ENCODE measurements at places on chromosomes 2 and 18. TPM values are rescaled to one million over a fixed set of nuclear protein-coding genes. Genes with fewer than 3 reads are reported as not detected.

The RAB6C gene
- not detected for total RNA-seq

The PAX8 gene
- 0.11 TPM for total RNA-seq

The SKOR2 gene
- total RNA-seq = not detected

The TDRD15 gene
- total RNA-seq = not detected

The MC4R gene
- not detected for total RNA-seq

The MAL gene
- total RNA-seq = not detected

The KIF1A gene
- total RNA-seq = 0.11 TPM

The MRPL53 gene
- total RNA-seq = 37.7 TPM

The WNT6 gene
- total RNA-seq = 1.2 TPM

The LINC00305 gene
- total RNA-seq = not detected

The NEU2 gene
- total RNA-seq = not detected
